Memory B cell (primary cell): ENCODE measurements at places on chromosomes 5 and 9.

DNA sequence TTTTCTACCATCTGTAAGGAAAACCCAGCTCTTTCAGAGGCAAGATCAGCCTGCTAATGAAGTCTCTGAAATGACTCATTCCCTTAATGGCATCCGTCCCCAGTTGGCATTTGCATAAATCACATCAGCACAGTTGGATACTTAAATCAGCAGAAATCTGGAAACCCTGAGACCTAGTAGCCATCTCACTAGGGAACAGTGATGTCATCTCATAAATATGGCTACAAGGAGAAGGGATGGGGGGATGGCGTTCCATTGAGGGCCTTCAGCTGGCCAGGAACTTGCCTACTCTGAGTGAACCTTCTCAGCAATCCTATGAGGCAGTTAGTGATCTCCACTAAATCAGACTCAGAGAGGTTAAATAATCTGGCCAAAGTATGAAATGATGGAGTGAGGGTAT, 81.8 kb downstream of the CMYA5 start:
- no peak for DNase-seq
- H3K4me1 ChIP-seq = no peaks in the 10 kb centered on the region
- H3K27me3 ChIP-seq = peaks cover 8% of the 10 kb centered on the region

DNA sequence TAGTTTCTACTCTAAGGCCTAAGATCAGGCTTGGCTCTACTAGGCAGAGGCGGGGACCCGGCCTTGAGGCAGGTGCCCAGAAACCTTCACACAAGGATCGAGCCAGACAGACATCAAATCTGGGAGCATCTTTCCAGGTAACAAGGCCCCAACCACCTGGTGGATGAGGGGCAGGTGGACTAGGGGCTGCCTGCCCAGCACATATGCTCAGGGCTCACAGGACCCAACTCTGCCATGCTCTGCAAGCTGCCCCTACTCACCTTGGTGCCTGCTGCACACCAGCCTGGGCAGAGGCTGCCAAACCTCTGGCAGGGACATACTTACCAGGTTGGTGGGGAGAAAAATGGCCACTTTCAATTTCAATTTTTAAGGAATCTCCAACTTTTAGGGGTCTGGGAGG, 2.2 kb upstream of the ZNF618 start:
- H3K4me1 ChIP-seq = no peaks in the 10 kb centered on the region
- no peak for DNase-seq
- H3K27me3 ChIP-seq = peaks cover 1% of the 10 kb centered on the region
- H3K27ac ChIP-seq = no peak overlapping the region

GRCh38 chr9:96884443-96884842, 30.1 kb upstream of the ZNF782 start:
- H3K4me3 ChIP-seq = no peak overlapping the region
- peaks cover 14% of the 10 kb centered on the region for H3K36me3 ChIP-seq
- no peak for DNase-seq

DNA sequence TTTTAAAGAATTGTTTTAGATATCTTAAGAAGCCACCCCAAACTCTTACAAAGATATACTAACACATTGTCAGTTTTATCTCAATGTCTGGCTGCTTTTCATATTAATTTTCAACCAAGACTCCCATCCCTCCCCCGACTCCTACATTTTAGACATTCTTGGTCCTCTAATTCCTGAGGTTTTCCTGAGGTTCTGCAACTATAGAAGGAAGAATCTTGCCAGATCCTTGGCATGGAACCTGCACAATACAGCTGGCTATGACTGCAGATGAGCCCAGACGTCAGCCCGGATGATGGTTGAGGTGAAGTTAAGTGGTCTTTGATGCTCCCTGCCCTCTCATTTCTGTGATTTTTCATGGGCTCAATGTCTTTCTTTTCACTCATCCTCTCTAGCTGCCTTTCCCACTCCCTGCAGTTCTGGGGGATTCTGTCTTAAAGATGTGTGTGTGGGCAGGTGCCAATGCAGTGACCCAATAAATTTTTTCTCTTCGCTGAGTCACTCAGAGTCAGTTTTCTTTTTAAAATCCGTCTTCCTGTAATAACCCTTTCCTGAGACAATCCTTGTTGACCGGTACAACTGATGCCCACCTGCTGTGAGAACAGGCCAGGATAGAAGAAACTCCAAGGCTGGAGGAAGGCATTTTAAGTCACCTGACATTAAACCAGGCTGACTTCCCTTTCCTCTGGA, 237.8 kb upstream of the GAS1 start:
- no peak for DNase-seq
- H3K36me3 ChIP-seq = no peaks in the 10 kb centered on the region
- H3K4me3 ChIP-seq = no peak overlapping the region
- H3K27ac ChIP-seq = no peak overlapping the region

DNA sequence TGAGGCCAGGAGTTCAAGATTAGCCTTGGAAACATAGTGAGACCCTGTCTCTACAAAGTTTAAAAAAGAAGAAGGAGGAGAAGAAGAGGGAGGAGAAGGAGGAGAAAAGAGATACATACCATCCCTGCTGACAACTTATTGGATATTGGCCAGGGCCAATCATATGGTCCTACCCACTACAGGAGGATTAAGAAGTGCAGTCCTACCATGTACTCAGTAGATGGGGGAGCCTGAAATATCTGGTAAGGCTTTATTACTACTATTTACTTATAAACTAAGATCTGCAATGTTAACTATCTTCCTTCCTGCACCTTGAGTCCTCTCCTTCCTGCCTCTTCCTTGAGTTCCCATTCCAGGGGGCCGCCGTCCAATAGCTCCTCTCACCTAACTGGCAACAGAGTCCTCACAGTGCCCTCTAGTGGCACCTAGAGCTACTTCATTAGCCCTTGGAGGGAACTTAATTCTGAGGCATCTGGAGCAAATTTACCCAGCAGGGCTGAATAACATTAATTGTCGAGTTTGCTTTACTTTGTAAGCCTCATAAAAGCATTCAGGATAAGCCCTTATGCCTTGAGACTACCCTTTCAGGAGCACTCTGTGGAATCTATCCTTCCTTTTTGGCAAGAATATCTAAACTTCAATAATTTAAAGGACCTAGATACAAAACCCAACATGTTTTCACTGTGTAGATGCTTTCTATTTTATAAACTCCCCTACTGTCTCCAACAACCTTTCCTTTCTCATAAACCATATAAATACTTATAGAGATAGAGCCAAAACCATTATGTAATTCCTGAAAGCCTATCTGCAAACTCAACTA, 39.1 kb upstream of the RANBP6 start:
- peaks cover 20% of the 10 kb centered on the region for H3K4me1 ChIP-seq
- H3K27me3 ChIP-seq = no peaks in the 10 kb centered on the region
- H3K27ac ChIP-seq = no peak overlapping the region
- no peak overlapping the region for H3K4me3 ChIP-seq
- peak; percentile 54 for DNase-seq

DNA sequence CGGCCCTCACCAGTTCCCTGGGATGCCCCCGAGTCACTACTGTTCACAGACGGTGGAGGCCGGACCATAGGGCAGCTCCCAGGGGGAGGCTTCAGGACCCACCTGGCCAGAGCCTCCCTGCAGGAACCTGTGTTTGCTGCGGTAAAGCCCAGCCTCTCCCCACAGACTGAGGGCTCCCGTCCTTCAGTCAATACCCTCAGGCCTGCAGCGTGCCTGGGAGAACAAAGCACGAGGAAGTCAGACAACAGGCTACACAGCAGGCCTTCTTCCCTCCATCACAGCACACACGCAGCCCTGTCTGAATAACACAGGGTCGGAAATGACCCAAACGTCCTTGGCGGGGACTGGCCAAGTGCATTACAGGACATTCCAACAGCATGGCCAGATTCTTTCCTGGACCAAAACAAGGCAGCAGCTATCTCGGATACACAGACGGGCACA, 34.4 kb downstream of the COL23A1 start:
- H3K4me1 ChIP-seq = peaks cover 12% of the 10 kb centered on the region
- no peak overlapping the region for H3K27ac ChIP-seq
- H3K4me3 ChIP-seq = no peak overlapping the region
- H3K27me3 ChIP-seq = peaks cover 28% of the 10 kb centered on the region

GRCh38 chr9:133727876-133728441, 10.2 kb downstream of the SARDH start:
- no peak overlapping the region for H3K27ac ChIP-seq
- no peak for DNase-seq

GRCh38 chr5:112351225-112351624, 67.9 kb downstream of the EPB41L4A start:
- no peak overlapping the region for H3K4me3 ChIP-seq
- H3K27ac ChIP-seq = no peak overlapping the region
- H3K4me1 ChIP-seq = no peaks in the 10 kb centered on the region

GRCh38 chr5:72433522-72433921, 73.7 kb downstream of the ZNF366 start:
- H3K27me3 ChIP-seq = peaks cover 3% of the 10 kb centered on the region
- no peak for DNase-seq
- H3K4me1 ChIP-seq = no peaks in the 10 kb centered on the region
- no peak overlapping the region for H3K27ac ChIP-seq
- no peak overlapping the region for H3K4me3 ChIP-seq

DNA sequence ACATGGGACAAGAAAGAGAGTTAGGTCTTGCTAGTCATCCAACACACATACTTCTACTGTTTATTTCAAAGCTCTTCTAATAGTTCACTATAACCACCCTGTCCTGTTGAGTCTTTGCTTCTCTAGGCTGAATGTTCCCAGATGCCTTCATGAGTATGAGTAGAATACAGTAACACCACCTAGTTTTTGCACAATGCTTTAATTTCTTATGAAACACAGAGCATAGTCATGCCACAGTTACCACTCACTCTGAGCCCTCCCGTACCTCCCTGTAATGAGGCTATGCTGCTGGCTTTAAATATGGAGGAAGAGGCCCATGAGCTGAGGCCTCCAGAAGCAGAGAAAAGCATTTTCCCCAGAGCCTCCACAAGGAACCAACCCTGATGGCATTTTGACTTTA, 75.0 kb upstream of the SLC1A3 start:
- no peaks in the 10 kb centered on the region for H3K36me3 ChIP-seq
- no peak overlapping the region for H3K4me3 ChIP-seq
- no peak for DNase-seq
- no peaks in the 10 kb centered on the region for H3K4me1 ChIP-seq
- H3K27ac ChIP-seq = no peak overlapping the region
- peaks cover 3% of the 10 kb centered on the region for H3K27me3 ChIP-seq

GRCh38 chr9:800591-801150, 40.8 kb upstream of the DMRT1 start:
- H3K4me1 ChIP-seq = no peaks in the 10 kb centered on the region
- H3K27ac ChIP-seq = no peak overlapping the region
- no peak overlapping the region for H3K4me3 ChIP-seq
- no peak for DNase-seq
- H3K27me3 ChIP-seq = peaks cover 8% of the 10 kb centered on the region

DNA sequence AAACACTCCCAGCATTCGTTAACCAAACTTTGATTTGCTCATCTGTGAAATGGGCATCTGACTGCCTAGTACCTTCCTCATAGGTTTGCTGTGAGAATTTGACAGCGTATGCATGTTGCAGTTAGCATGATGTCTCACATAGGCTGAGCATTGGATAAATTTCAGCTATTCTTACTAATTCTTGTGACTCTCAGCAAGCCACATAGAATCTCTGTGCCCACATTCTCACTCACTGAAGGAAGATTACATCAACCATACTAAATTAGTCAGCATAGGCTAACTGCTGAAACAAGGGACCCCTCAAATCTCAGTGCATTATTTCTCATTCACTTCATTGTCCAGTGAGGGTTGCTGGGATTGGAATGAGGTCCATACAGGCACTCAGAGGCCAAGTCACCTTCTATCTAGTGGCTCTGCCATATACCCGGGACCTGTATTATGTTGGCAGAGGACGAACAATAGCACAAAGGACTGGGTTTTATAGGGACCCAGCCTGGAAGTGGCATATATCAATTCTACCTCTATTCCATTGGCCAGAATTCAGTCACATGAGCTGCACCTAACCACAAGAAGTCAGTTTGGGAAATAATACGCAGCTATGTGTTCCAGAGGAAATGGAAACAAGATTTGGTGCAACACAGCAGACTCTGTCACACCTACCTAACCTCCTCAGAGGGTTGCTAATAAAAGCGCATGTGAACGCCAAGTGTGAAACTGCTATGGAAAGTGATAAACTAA, 4.2 kb upstream of the PTGER4 start:
- peaks cover 22% of the 10 kb centered on the region for H3K4me1 ChIP-seq
- H3K27me3 ChIP-seq = no peaks in the 10 kb centered on the region
- H3K4me3 ChIP-seq = no peak overlapping the region
- H3K36me3 ChIP-seq = no peaks in the 10 kb centered on the region
- no peak overlapping the region for H3K27ac ChIP-seq
- no peak for DNase-seq

DNA sequence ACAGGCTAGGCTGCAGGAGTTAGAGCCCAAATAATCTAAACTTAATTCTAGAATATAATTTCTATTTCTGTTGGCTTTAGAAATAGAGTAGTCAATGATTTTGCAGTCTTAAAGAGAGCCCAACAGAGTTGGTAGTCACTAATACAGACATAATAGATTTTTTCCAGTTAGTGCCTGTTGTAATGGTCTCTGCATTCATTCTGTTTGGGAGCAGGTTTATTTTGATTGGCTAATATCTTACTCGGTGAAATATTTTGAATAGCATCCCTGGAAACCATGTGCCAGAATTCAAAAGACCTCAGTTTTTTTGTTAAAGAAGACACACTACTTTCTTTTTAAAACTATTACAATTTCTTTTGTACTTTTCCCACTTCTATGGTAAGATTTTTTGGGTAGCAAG, 107.2 kb downstream of the RASGRF2 start:
- DNase-seq = no peak
- H3K27me3 ChIP-seq = peaks cover 7% of the 10 kb centered on the region
- no peak overlapping the region for H3K4me3 ChIP-seq
- no peak overlapping the region for H3K27ac ChIP-seq

DNA sequence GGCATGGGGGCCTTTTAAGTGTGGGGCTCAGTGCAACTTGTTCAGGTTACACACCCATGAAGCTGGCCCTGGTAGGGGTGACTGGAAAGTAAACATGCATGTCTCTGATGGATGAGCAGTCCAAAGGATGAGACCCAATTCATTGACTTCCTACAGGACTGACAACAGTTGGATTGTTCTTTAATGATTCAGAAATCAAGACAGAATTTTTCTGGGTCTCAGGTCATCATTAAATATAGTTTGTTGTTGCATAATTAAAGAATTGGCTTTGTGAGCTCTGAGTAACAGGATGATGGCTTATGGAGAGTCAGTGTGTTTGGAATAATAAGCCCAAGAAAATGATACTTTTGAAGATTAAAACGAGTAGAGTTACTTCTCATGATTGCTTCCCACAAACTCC, 604.2 kb upstream of the CLINT1 start:
- peaks cover 14% of the 10 kb centered on the region for H3K4me1 ChIP-seq
- H3K36me3 ChIP-seq = no peaks in the 10 kb centered on the region
- H3K27ac ChIP-seq = no peak overlapping the region
- no peak for DNase-seq
- no peaks in the 10 kb centered on the region for H3K27me3 ChIP-seq

- no peaks in the 10 kb centered on the region for H3K27me3 ChIP-seq
- no peak overlapping the region for H3K4me3 ChIP-seq
- no peaks in the 10 kb centered on the region for H3K36me3 ChIP-seq
- no peak overlapping the region for H3K27ac ChIP-seq
- no peaks in the 10 kb centered on the region for H3K4me1 ChIP-seq
- no peak for DNase-seq
Observed at GRCh38 chr5:93120051-93120450, 461.0 kb downstream of the NR2F1-AS1 start.
